ENCODE measurements at places on chromosomes 2 and 18.

DNA sequence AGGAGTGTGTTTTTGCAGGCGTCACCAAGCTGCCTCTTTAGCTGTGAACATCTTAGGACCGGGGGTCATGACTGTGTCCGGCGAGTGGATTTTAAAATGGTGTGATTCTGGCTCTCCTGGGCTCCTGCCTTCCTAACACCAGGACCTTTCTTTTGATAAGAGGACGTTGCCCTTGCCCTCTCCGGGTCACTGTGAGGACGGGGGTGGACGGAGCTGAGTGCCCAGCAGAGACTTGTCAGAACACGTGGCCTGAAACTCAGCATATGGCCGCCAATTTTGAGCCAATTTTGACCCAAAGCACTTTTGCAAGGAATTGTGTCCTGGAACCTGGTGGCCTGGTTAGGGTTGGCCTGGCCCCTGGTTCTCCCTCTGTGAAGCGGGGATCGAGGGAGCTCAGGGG, 40.2 kb downstream of the RTP5 start:
- no peak for DNase-seq

DNA sequence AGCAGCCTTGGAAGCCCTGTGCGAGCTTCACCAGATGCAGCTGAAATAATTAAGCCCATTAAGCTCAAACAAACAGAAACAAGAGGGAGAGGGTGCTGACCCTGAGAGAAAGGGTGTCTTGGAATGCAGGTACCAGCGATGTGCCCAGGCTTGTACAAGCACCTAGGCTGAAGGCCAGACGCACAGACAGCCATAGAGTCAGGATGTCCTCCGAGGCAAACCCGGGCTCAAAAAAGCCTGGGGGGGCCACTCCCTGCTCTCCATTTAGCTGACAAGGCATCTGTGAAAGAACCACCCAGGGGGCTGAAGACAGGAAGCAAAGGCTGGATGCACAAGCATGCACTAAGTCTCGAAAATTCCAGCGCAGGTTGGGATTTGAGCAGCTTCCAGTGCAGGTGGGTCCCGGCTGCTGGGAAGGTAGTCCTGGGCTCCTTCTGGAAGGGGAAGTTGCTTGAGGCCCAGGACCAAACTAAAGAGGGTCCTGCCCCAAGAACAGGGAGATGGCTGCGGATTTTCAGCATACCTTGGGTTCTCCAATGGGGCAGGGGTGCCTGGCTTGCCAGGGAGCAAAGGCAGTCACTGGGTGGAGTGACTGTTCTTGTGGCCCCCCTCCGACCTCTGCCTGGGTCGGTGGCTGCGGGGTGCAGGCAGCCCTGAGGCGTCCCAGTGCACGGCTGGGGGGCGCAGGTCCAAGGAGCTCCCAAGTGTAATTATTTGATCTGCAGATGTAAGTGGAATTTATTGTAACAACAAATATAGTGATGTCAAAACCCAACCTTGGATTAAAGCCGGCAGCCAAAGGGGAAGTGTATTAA, 5.9 kb downstream of the GBX2 start:
- no peak for DNase-seq

DNA sequence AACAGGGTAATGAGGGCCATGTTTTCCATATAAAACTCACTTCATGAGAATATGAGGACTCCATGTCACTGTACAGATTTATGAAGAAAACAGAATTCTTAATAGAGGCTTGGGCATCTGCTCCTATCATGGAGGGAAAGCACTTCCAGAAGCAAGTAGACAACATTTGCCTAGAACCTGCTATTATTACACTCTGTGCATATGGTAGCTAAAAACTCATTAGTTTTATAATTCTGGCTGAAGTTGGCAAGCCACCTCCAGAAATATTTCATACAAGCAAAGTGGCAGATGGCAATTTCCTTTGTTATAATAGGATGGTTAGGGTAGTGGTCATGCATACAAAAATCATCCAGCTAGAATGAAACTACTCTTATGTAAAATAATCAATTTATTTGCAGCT, 65.8 kb upstream of the TLK1 start:
- no peak for DNase-seq

DNA sequence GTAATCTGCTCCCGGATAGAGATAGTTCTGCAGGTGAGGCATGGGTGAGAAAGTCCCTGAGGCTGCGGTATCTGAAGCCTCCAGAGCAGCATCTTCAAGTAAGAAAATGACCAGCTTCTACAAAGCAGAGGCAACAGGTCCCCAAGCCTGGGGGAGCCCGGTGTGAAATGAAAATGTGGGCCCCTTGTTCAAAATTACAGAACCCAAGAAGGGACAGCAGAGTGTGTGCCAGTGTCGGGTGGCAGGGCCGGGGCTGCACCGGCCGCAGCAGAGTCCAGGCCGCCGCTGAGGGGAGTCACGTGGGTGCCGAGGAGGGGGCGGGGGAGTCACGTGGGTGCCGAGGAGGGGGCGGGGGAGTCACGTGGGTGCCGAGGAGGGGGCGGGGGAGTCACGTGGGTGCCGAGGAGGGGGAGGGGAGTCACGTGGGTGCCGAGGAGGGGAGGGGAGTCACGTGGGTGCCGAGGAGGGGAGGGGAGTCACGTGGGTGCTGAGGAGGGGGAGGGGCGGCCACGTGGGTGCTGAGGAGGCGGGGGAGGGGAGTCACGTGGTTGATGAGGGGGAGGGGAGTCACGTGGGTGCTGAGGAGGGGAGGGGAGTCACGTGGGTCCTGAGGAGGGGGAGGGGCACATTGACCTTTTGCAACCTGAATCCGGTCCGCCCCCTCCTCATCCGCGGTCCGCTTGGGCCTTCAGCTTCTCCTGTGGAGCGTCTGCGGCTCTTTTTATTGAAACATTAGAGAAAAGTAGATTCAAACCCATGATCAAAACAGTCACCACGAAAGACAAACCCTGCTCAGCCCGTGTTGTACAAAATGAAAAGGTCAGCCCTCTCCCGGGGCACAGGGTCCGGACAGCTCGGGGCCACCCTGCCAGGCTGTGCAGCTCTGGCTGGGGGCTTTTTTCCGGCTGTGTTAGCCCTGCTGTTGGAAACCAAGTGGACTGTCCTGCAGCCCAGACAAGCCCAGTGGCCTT, 10.4 kb downstream of the COLEC11 start:
- DNase-seq = no peak

GRCh38 chr2:120680136-120680761, 55.4 kb upstream of the GLI2 start:
- peak; percentile 31 for DNase-seq

DNA sequence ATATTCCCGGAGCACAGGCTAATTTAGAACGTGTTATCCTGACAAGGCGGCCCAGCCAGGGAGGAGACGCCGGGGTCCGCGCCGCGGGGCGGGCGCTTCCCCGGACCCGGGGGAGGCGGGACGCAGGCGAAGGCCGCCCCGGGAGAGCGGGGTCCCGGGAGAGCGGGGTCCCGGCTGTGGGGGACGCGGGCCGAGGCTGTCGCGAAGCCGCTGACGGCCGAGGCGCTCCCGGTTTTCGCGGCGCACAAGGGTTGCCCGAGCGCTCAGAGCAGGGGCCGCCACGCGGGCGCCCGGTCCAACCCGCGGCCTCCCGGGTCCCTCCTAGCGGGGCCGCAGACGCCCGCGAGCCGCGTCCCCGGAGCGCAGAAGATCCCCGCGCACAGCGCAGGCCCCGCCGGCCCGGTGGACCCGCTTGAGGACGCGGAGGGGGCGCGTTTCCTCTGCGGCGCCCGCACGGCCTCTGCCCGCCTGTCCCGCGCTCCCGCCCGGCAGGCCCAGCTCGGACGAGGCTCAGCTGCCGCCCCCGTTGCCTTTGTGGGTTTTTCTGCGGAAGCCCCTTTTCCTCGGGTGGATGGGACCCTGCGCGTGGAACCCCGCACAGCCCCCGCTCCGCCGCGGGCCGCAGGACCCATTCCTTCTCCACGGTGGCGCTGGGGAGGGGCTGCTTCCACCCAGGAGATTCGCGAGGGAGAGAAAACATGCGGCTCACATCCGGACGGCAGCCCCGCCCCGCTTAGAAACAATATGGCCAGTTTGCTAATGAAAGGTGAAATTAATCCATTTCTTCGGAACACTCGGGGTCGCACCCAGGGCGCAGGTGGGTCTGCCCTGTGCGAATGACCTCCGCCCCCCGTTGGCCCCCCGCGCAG, 9.6 kb upstream of the KCNG2 start:
- no peak for DNase-seq

DNA sequence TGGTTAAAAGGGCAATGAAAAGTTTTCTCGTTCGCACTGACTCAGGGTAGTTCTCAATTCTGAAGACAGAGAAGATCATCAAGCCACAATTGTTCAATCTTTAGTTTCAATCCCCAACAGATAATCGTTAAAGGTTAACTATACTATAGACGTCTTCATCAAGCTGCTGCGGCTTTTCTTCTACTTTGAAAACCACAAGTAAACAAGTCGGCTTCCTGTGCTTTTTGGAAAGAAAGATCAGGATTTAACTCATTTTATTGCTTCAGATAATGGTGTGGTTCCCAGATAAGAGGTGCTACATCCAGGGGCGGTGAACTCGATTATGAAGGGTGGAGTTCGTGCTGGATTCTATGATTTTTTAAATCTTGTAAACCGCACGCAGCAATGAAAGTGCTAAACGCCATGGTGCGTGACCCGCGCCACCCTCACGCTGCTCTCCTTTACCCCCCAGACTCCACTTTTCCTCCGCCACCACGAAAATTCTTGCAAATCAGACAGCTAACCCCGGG, 545 bp upstream of the CDCA7 start:
- no peak for DNase-seq

DNA sequence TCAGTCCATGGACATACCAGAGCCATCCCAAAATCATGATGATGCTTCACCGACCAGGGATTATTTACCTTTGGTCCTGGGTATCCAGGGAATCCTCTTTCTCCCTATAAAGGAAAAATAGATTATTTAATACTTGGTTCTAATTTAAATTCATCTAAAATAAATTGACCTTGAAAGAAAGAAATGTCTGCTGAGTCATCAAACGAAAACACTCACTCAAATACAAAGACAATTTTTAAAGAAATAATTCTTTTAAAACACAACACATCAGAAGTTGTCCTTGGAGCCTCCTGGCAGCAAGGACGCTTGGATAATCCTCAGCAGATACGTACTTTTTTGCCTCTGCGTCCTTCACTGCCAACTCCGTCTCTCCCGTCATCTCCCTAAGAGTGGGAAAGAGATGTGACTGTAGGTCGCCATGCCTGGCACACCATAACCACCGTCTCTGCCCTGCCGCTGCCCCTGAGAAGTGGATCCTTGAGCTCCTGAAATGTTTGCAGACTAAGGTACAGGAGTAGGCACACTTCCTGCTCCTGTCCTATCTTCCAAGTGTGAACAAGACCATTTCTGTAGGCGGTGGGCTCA, 65.6 kb downstream of the COL6A3 start:
- no peak for DNase-seq

DNA sequence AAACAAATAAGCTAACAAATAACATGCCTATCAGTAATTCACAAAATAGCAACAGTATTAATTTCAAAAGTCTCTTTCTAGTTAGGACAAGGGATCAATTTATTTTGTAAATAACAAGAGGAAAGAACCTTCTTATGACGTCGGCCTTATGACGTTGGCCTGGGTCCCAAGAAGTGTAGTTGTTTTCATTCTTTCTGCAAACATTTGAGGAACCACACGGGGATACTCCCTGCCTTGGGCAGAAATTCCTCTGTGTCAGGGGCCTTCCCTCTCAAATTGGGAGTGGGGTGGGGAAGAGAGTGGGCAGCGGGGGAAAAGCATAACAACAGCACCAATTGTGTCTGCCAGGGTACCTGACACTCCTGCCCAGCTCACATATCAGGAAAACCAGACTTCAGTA, 1.3 kb downstream of the CCDC68 start:
- DNase-seq = no peak

GRCh38 chr18:5461041-5461440, 82.8 kb downstream of the EPB41L3 start:
- no peak for DNase-seq

GRCh38 chr2:191066197-191066918, 52.4 kb upstream of the STAT1 start:
- DNase-seq = no peak

DNA sequence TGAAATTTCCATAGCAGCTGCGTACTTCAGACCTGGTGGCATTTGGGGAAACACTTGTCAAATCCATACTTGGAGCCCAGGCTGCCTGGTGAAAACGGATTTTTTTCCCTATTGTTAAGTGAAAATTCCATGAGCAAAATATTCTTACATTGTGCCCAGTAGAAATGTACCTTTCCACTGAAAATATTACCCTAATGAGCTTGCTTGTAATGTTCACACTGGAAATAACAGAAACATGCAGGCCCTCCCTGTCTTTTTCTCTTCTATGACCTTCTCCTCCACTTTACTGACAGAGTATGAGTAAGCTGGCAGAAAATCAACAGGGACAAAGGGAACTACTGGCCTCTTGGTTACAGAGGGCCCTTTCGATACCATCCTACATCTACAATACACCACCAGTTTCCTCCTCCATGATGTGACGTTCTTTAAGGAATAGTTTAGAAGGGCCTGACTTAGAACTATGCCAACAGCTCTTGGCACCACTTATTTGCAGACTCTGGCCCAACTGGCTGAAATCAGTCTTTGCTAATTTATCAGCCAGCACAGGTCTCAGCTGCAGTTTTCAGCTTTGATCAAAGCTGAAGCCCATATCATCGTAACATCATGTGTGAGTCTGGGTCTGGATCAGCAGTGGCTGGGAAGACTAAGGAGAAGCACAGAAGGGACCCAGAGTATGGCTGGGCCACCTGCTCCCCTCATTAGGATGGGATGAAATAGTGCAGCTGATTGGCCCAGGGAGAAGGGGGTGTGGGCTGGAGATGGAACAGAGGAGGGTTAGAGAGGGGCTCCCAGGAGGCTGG, 272.2 kb upstream of the ID2 start:
- DNase-seq = no peak

- no peak for DNase-seq
These were observed 11.4 kb downstream of the GBX2 start for GRCh38 chr2:236156860-236157194.

DNA sequence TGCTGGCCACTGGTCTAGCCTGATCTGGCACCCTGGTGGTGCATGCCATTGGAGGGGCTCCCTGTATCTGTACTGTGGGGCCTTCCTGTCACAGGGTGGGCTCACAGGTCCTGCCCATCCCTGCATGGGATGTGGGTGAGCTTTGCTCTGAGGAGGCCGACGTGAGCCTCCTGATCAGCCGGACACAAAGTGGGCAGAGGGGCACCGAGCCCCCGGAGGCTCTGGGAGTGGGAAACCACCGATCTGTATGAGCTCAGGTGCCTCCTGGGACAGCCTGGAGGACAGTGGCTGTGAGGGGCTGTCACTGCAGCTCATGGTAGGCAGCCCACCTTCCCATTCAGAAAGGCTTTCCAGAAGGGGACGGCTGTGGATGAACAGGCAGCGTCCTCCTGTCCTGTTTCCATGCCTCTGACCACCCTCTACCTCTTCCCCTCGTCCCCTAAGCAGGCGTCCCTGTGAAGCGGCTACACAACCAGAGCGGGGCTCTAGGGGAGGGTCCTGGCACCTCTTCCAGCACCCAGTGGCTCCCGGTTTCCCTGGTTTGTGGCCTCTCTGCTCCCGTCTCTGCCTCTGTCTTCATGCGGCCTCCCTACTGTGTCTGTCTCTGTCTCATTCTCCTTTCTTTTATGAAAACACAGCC, 112.5 kb upstream of the OTOS start:
- no peak for DNase-seq

DNA sequence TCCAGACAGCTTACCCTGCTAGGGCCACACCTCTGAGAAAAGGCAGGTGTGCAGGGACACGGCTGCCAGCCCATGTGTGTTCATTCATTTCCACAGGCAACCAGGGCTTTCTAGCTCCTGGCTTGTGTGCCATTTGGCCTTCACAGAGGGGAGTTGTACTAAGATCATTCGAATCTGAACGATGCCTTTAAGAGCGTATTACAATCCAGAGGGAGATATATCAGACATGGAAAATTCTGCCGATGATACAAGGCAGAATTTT, 64.2 kb upstream of the OTOF start:
- no peak for DNase-seq
